ENCODE measurements at places on chromosomes 6 and 20.

DNA sequence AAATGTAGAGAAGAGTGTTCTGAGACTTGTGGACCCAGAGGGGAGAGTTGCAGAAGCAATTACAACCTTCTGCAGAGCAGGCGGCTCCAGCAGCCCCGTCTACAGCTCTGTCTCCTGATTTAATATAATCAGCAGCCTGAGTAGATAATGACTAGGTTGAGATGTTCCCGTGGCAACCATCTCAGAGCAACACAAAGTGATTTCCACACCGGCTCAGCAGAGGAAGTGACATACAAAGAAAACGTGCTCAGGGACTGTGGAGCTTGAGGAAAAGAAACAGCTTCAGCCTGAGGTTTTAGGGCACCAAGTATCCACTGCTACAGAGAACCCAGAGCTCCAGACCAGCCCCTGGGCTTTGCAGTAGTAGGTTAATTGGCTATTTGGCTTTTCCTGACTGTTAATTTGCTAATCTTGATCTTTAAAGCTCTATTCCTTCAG lies 136.4 kb downstream of the MTFR2 start:
- peak; percentile 56 for DNase-seq

- no peak for DNase-seq
Measured at GRCh38 chr20:47789081-47789763, 3.9 kb upstream of the SULF2 start.

DNA sequence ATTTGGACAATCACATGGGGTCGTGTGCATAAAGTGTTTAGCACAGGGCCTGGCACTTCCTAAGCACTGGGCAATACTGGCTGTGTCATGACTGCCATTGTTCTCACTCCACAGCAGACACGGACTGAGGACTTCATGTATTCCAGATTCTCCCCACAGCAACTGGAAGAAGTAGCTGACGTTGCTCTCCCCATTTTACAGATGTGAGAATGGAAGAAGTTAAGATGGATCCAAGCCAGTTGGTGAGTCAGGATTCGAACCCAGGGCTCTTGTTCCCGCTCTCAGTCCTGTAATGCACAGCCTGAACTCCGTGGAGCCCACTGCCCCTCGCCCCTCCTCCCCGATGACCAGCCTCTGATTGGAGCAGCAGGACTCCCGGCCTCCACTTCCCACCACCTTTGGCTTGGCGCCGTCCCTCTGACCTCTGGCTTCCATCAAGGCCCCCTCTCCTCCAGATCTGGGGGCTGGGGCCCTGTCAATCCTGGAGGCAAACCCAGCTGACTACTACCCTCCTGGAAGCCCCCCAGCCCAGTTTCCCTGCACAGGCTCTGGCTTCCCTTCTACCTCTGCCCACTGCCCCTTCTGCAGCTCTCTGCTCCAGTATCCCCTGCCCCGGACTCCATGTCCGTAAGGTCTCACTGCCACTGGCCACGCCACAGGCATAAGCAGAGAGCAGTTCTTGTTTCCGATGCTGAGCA lies 12.7 kb downstream of the NOL4L start:
- DNase-seq = no peak

- DNase-seq = no peak
Measured at GRCh38 chr6:3076320-3076719, 8.0 kb downstream of the RIPK1 start.
